Lower leg skin (tissue), 4 donors: ENCODE measurements at places on chromosomes 4 and X.

DNA sequence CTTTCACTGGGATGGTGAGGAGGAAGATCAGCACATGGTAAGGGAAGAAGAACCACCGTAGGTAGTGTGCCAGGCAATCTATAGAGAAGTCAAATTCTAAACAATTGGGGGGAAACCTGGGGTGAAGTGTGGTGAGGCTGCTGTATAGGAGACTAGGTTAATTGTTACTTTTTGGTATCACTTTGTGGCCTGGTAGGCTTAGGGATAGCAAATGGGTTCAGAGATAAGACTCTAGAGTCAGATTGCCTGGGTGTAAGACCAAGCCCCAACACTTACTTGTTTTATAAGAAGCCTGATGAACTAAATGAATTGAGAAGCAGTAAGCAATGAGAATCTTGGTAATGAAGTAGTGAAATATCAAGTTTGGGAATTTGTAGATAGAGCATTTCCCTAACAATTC is 8.7 kb downstream of the SMAD1 start:
- DNase-seq, result no peak

DNA sequence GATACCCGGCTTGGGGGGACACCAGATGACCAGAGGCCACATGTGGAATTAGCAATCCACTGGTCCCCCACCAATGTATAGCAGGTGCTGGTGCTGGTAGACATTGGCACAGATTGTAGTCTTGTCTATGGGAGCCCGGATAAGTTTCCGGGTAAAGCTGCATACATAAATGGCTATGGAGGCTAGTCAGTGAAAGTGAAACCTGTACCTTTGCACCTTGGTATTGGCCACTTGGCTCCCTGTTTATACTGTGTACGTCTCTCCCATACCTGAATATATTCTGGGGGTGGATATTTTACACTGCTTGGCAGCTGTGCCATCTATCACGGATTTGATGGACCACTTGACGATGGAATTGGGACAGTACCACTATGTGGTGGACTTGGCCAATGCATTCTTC is 5.6 kb upstream of the TIGD2 start:
- no peak for DNase-seq

- DNase-seq, result no peak
These were observed 131.2 kb upstream of the PAK3 start for GRCh38 chrX:110964786-110965185.

GRCh38 chr4:97845758-97846157 is 297.5 kb downstream of the STPG2 start:
- no peak for DNase-seq

- no peak for DNase-seq
These were observed 19.0 kb upstream of the DDX60 start for GRCh38 chr4:168337550-168337940.

- DNase-seq, result no peak
These were observed 210.7 kb upstream of the LDB2 start for GRCh38 chr4:17109126-17109525.

- DNase-seq, result no peak
These were observed 13.5 kb downstream of the TIMP1 start for GRCh38 chrX:47595716-47596251.

- no peak for DNase-seq
These were observed 61.5 kb downstream of the SNX25 start for GRCh38 chr4:185270885-185271284.

DNA sequence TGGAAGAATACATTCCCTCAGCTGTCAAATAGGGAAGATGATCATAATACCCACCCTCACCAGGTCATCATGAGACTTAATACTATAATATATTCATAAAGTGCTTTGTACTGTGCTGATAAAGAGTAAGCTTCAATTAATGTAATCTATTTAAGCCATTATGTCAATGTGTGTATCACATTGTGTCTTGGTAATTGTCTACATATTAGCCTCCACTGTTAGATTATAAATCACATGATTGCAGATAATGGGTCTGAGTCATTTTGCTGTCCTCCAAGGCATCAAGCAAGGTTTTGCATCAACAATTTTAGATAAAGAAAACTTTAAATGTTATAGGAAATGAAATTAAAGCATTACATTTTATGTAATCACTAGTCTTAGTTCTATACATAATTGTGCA is 45.2 kb upstream of the CEP135 start:
- no peak for DNase-seq

DNA sequence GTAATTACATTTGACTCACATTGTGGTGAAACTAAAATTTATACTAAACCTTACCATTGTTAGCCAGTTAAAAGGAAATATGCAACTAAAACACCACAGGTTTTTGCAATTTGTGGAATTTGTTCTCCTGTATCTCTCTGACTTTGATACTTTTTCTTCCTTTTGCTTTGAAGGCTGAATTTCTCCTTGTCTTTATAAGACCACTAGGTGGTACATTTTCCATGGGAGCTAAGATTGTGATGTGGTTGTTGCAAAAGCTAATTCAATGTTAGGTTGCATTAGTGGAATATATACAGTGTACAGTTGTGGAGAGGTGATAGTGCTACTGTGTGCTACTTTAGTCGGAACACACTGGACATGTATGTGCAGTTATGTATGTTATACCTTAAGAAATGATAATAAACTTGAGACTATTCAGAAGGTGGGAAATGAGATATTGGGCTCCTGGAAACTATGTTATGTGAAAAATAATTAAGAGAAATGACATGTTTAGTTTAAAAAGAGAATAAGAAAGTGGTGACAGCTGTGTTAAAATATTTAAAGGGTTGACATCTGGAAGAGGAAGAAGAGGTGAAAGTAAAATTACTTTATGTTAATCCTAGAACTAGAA is 70.3 kb downstream of the ARL9 start:
- DNase-seq, result no peak

DNA sequence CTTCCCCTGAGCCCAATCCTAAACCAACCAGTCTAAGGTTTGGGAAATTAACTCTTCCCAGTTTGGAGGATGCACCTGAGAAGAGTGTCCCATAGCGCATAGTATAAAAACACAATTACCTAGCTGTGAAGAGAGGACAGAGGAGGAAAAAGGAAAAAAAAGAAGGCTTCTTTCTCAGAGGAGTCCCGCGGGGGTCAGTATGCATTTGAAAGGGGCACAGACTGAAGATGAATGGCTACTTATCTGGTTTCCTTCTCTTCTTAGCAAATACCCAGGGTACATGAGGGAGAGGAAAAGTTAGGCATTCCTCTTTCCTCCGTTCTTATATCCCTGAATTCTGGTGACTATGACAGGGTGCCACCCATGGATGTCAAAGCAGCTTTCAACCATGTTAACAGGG is 96.9 kb downstream of the TMEM47 start:
- no peak for DNase-seq

DNA sequence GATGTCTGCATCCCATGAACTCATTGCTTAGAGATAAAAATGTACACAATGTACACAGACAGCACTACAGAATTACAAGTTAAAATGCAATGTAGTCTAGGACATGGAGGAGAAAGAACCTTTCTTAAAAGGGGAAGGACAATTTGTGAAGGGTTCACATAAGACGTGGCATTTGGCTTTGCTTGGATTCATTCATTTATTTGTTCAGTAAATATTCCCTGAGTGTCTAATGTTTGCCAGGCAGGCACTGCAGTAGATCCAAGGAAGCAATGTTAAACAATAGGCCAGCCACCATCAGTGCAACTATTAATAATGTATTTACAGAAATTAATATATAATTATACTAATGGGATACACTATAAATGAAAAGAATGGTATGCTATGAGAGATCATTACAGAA is 94.4 kb downstream of the GRIA2 start:
- no peak for DNase-seq

GRCh38 chr4:13597604-13598003 is 29.9 kb downstream of the BOD1L1 start:
- DNase-seq, result no peak

GRCh38 chr4:42478509-42478908 is 81.2 kb downstream of the SHISA3 start:
- no peak for DNase-seq

DNA sequence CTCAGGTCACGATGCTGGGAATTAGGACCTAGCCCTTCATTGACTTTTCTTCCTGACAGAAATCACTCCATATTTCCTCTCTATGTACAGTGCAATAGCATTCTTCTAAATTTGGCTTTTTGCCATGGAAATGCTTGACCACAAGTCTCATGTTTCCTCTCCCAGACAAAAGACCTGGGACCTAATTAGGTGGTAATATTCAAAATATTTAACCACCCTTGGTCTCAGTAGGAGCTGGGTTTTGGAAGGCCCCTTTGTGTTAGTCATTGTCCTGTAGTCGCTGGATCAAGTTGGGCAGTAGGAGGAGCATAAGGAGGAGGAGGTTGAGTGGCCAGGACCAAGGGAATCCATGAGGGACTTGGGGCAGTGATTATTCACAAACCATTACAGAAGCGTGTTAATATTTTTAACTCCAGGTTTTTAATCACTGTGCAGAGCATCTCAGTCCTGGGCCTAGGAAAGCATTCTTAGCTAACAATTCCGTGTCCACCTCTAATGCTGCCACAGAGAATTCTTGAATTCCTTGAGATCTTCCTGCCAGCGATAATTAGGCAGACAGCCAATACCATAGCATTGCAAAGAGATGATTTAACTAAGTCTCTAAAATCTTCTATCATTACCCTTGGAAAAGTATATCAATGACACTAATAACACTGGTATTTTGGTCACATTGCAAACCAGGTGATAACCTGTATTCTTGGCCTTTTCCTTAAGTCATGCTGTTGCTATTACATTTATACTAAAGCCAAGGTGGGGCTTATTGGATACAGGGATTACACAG is 25.0 kb upstream of the SHROOM4 start:
- no peak for DNase-seq

GRCh38 chr4:38113132-38113531 is 152.9 kb downstream of the PTTG2 start:
- no peak for DNase-seq

GRCh38 chr4:120770897-120771296 is 151.6 kb downstream of the PRDM5 start:
- DNase-seq, result no peak

GRCh38 chrX:140297273-140297672 is 207.6 kb downstream of the SOX3 start:
- DNase-seq, result no peak

DNA sequence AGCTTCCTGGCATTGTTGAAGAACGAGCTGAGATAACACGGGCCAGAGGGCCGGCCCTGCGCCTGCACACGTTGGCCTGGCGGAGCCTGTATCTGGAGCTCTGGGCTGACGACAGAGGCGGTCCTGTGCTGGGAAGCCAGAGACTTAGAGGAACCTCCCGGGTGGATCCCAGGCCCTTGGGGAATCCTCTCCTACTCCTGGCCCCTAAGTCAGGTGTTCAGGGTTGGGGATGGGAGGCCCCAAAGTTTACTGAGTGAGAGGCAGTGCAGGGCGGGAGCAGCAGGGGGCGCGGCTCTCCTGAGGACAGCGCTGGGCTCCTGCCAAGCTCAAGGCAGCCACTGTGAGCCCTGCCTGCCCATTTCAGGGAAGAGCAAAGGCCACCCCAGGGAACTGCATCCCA is 2.5 kb upstream of the HTRA3 start:
- DNase-seq, result no peak

GRCh38 chr4:19806865-19807264 is 444.8 kb upstream of the SLIT2 start:
- DNase-seq, result no peak

GRCh38 chrX:24528605-24529004 is 63.5 kb downstream of the PDK3 start:
- DNase-seq, result no peak

GRCh38 chr4:150248181-150248580 is 169.9 kb downstream of the DCLK2 start:
- DNase-seq, result no peak

- DNase-seq, result no peak
These were observed 2265.1 kb downstream of the PCDH7 start for GRCh38 chr4:32985256-32985655.

DNA sequence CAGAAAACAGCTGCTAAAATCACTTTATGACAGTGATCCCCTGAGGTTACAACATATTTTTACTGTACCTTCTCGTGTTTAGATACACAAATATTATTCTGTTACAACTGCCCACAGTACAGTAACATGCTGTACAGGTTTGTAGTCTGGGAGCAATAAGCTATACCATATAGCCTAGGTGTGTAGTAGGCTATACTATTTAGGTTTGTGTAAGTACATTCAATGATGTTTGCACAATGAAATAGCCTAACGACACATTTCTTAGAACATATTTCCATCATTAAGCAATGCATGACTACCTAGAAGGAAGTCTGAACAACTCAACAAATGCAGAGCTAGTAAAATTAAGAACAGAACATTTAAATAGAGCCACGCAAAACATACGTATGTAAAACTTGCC is 112.7 kb downstream of the ZAR1 start:
- no peak for DNase-seq

DNA sequence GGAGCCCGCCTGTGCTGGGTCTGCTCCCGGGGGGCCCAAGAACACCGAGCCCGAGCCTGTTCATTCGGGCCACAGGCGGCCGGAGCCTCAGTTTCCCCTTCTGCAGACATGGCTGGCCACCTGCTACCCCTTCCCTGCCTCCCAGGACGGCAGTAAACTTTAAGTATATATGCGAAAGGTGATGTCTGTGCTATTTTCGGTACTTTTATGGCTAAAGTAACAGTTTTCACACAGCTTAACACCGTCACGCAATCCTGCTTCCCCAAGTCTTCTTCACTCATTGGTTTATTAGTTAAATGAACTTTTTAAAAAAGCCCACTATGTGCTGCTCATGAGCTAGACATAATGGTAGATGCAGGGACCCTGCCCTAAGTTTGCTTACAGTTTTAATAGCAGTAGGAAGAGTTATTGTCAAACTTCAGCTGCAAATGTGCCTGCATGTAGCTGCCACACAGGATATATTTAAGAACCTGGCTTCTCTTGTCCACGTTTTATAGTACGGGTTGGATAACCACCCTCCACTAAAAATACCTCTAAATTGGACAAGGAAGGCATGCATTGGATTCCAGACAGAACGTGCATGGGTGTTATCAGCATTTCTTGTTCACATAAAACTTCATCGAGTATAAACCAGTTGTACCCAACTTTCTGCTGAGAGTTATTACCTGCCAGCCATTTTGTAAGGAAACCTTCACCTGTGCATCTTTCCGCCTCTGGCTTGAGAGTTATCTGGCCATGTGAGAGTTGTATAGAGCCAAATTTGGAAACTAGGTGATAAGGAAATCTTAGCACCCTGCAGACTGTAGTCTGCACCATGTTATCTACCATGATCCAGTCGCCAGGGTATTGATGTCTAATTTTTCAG is 741 bp downstream of the ANAPC4 start:
- DNase-seq, result no peak

- no peak for DNase-seq
These were observed 482.4 kb downstream of the C4orf33 start for GRCh38 chr4:129578336-129578735.

DNA sequence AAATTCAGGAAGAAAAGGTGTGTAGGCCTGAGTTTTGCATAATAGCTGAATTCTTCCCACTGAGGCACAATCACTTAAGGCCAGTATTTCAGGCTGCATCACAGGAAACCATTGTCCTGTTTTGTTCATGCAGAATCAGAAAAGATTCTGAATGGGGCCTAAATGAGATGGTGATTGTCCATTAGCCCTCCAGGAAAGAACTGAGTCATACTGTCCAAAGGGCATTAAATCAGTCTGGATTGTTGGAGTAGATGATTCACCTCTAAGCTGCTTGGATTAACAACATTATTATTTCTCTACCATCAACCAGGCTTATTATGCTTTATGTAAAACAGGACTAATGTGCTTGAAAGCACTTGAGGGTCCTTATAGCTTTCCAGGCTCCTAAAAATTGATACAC is 36.2 kb downstream of the CT47B1 start:
- DNase-seq, result no peak
